ENCODE measurements at places on chromosomes 7 and 10. TPM values are rescaled to one million over a fixed set of nuclear protein-coding genes. Genes with fewer than 3 reads are reported as not detected.

GPR158 gene
- total RNA-seq = 0.29 TPM

CDH23 gene
- 11.6 TPM for total RNA-seq

FHIP2A gene
- total RNA-seq = 32.3 TPM

TAS2R5 gene
- 2.4 TPM for total RNA-seq

COL1A2 gene
- 94.5 TPM for total RNA-seq

PTN gene
- 51.1 TPM for total RNA-seq

TEX36 gene
- total RNA-seq = not detected

HYCC1 gene
- 64.6 TPM for total RNA-seq

LIPM gene
- total RNA-seq = not detected

LRGUK gene
- 0.96 TPM for total RNA-seq

Data from breast epithelium (tissue), 4 donors.